ENCODE measurements at places on chromosomes 1 and 21.

- DNase-seq = no peak
Observed at GRCh38 chr1:13703128-13703513, 3.1 kb downstream of the PRDM2 start.

DNA sequence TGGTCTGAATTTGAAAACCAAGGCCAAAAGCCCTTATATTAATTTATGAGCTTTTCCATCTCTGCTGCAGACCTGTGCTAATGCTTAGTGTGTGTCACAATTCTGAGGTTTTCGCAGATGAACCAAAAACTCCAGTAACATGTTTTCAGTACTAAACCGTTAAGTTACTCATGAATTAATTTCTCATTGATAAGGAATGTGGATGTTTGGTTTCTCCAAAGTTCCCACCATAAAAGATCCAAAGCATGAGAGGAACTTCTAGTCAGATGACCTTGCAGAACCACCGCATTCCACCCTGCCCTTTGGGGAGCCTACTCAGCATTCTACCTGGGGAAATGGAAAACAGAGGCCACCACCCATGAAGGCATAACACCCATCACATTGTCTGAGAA is 7.5 kb upstream of the LEPR start:
- DNase-seq = no peak

DNA sequence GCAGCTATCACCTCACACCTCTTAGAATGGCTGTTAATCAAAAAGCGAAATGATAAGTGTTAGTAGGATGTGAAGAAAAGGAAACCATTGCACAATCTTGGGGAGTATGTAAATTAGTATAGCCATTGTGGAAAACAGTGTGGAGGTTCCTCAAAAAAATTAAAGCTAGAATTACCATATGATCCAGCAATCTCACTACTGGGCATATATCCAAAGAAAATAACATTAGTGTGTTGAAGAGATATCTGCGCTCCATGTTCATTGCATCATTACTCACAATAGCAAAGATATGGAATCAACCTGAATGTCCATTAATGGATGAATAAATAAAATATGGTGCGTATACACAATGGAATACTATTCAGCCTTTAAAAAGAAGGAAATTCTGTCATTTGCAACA is 68.9 kb downstream of the SNRPE start:
- no peak for DNase-seq

DNA sequence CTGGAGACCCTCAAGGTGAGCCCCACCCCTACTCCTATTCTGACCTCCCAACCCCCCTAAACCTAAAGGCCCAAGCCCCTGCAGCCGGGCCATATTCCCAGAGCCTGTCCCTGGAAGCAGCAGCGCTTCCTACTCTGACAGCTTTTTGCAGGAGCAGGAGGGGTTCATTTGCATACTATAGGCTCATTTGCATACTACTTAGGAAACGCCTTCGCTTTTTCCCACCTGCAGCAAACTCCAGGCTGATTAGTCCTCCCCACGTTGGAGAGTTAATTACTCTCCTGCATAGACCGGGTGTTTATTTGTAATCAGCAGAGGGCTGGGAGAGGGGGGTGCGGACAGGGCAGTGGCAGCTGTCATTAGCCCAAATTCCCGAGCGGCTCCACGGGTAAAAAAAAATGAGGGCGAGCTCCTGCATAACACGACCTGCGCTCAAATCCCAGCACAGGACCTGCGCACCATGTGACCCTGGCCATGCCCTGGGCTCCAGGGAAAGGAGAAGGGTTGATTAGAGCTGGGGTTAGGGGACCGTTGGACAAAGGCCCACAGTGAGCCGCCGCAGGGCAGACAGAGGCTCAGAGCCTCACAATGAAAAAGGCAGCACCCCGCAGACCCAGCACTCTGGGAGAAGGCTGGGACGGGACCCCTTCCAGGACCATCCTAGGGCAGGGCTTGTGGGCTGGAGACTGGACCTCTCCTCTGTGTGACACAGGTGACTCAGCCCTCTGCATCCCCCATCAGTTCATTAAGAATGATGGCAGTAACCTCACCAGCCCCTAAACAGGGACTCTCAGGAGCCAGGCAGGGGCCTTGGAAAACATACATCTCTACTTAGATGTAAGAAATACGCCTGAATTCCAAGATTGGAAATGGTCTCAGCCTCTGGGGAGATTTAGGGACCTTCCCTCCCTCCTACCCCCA is 9.9 kb upstream of the C1QA start:
- no peak for DNase-seq

DNA sequence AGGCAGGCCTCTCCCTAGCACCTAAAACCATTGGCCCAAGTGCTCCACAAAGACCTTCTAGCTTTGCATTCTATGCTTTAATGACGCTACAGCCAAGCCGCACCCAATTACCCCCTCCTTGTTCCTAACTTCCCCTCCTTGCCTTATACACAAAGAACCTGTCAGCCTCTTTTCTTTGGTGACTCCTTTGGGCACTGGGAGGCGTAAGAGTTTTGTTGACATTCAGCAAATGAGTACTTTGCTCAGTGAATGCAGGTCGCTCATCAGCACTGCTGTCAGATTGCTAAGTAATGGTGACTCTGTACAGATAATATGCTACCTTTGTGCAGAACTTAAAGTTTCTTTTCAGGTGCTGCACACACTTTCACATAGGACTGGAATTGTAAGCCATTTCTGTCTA is 187.6 kb upstream of the FAM78B start:
- no peak for DNase-seq

All from head of caudate nucleus (tissue), 42 donors.